ENCODE measurements at places on chromosomes 3 and 15. TPM values are rescaled to one million over a fixed set of nuclear protein-coding genes. Genes with fewer than 3 reads are reported as not detected.

GRCh38 chr15:45603881-45604280 is 16.7 kb downstream of the BLOC1S6 start:
- peaks cover 20% of the 10 kb centered on the region for H3K36me3 ChIP-seq
- H3K27ac ChIP-seq, result no peak overlapping the region
- DNase-seq, result no peak
- H3K4me1 ChIP-seq, result no peaks in the 10 kb centered on the region
- no peaks in the 10 kb centered on the region for H3K27me3 ChIP-seq

DNA sequence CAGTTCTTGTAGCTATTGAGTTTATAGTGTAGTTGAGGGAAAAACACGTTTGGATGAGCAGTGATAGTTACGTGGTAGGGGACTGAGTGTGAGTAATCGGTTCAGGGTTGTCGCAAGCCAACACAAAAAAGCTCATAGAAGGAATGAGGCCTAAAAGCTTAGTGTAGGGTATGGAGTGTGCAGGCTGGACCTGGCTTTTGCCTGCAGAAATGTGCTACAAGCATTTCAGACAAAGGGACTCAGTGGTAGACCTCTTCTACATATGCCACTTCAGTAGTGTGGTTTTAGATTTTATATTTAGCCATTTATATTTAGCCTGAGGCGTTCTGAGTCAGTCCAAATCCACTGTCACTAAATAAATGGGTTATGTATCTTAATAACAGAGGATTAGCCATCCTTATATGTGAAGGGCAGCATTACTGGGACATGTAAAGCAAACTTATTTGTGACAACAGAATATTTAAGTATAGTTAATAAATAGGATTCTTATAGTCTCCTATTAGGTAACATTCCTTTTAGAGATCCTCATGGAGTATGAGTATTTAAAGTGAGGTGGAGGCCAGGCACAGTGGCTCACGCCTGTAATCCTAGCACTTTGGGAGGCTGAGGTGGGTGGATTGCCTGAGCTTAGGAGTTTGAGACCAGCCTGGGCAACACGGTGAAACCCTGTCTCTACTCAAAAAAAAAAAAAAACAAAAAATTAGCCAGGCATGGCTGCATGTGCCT is 21.8 kb downstream of the ATP2C1 start:
- H3K27ac ChIP-seq, result no peak overlapping the region
- no peak overlapping the region for H3K4me3 ChIP-seq
- DNase-seq, result no peak
- no peaks in the 10 kb centered on the region for H3K27me3 ChIP-seq
- no peaks in the 10 kb centered on the region for H3K36me3 ChIP-seq
- no peaks in the 10 kb centered on the region for H3K4me1 ChIP-seq

DNA sequence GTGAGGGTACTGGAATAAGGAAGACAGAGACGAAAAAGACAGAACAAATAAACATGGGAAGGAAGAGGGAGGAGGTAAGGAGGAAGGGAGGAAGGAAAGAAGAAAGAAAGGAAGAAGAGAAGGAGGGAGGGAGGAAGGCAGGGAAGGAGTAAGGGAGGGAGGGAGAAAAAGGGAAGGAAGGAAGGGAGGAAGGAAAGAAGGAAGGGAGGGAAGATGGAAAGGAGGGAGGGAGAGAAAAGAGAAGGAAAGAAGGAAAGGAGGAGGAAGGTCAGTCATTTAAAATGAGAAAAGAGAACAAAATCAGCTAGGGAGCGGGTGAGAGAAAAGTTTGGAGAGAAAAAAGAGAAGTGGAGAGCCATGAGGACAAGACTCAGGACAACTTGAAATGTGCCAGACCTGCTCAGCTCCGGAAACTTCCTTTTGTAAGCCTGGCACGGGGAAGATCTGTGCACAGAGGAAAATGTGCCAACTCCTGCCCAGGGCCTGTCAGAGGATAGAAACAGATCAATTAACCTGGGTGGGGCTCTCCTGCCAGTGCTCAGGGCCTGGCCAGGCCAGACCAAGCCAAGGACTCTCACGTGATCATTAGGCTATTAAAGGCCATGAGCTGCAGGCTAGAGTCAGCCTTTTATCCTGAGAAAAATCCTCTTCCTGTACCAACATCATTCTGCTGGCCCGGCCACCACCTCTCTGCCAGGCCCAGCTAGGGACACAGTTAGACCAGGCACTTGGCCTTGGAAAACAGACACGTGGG is 50.1 kb upstream of the BCL6 start:
- H3K4me3 ChIP-seq, result no peak overlapping the region
- no peaks in the 10 kb centered on the region for H3K4me1 ChIP-seq

DNA sequence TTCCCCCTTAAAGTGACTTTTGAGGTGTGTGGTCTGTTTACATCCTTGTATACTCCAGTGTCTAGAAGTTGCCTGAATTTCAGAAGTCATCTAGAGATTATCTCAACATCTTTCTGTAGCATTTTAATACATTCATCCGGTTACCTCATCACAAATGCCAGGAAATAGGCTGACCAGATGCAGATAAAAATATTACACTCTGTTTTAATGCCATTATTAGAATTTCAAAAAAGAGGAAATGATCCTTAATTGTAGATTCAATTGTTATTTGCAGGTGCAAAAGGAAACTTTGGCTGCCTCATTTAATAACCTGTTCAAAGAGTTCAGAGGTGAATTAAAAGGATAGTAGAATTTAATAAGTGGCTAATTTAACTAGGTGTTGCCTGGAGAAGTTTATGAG is 290.9 kb downstream of the C3orf38 start:
- no peaks in the 10 kb centered on the region for H3K4me1 ChIP-seq
- no peaks in the 10 kb centered on the region for H3K27me3 ChIP-seq
- H3K4me3 ChIP-seq, result no peak overlapping the region
- H3K36me3 ChIP-seq, result no peaks in the 10 kb centered on the region

The CX3CR1 gene
- polyA plus RNA-seq, result not detected

GRCh38 chr3:39347586-39347876 is 18.0 kb downstream of the CCR8 start:
- peaks cover 2% of the 10 kb centered on the region for H3K4me1 ChIP-seq
- no peaks in the 10 kb centered on the region for H3K36me3 ChIP-seq
- no peaks in the 10 kb centered on the region for H3K27me3 ChIP-seq
- no peak overlapping the region for H3K27ac ChIP-seq
